Ascending aorta (tissue), 2 donors: ENCODE measurements at places on chromosomes 1 and 21.

DNA sequence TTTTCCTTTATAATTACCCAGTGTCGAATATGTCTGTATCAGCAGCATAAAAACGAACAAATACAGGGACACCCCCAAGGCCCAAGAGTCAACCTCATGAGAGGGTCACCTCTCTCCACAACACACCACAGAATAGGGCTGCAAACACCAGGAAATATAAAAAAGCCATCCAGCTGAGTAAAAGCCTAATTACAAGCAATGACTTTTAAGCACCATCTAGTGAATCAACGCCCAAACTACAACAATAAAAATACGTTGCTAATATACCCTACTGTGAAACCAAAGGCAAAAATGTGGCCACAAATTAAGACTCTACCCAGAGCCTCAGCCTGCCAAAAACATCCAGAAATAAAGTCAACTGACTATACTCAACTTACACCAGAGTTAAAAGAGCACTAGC is 817.9 kb upstream of the NEGR1 start:
- H3K4me1 ChIP-seq = no peaks in the 10 kb centered on the region
- H3K27me3 ChIP-seq = no peaks in the 10 kb centered on the region
- H3K27ac ChIP-seq = no peak overlapping the region
- H3K4me3 ChIP-seq = no peak overlapping the region
- no peaks in the 10 kb centered on the region for H3K36me3 ChIP-seq
- no peak for DNase-seq

DNA sequence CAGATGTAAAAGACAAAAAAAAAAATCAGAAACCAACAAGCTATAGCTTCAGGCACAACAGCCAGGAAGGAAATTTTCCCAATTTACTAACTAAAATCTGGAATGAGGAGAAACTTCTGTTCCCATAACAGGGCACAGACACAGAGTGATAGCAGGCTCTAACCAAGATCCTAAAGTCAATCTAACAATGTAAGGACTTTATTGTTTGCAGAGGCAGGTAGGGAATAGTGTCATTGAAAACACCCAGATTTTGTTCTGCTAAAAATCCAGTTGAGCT is 166.6 kb upstream of the ATP1B1 start:
- H3K27me3 ChIP-seq = no peaks in the 10 kb centered on the region
- no peaks in the 10 kb centered on the region for H3K36me3 ChIP-seq
- no peaks in the 10 kb centered on the region for H3K4me1 ChIP-seq
- DNase-seq = no peak
- H3K4me3 ChIP-seq = no peak overlapping the region

GRCh38 chr1:158104891-158105290 is 75.8 kb upstream of the CD1D start:
- no peaks in the 10 kb centered on the region for H3K4me1 ChIP-seq
- H3K4me3 ChIP-seq = no peak overlapping the region

DNA sequence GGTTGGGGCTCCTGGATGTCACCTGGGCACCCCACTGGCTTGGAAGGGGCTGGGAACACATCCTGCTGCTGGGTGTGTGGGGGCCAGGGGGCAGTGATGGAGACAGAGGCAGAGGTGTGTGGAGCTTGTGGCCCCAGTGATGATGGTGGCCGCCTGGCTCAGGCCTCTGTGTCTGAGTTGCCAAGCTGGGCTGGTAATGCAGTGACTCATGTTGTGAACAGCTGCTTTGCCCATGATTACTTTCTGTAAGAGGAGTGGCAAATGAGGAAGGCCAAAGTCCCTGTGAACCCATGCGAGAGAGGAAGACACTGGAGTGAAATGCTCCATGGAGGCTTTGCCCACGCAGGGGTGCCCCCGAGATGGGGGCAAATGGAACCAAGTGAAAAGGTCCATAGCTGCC is 86.8 kb downstream of the KCNJ6 start:
- H3K4me3 ChIP-seq = no peak overlapping the region
- H3K4me1 ChIP-seq = no peaks in the 10 kb centered on the region
- H3K27me3 ChIP-seq = no peaks in the 10 kb centered on the region
- no peaks in the 10 kb centered on the region for H3K36me3 ChIP-seq
- DNase-seq = no peak

DNA sequence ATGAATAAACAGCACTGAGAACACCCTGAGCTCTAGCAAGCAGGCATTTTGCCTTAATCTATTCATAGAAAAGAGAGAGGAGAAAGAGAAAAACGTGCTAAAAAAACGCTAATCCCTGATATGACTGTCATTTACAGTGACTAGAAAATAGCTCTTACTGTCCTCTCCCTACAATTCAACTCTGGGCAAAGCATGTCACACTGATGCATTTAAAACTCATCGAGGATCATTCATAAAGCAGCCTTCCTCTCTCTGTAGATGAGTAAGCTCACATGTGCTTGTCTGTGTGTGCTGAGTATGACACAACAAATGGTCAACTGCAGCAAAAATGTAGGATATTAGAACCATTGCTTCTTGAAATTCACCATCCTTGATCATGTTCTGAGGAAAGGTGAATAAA is 109.0 kb downstream of the SGIP1 start:
- no peaks in the 10 kb centered on the region for H3K4me1 ChIP-seq
- H3K4me3 ChIP-seq = no peak overlapping the region
- no peaks in the 10 kb centered on the region for H3K27me3 ChIP-seq
- peaks cover 18% of the 10 kb centered on the region for H3K36me3 ChIP-seq
- no peak for DNase-seq
- H3K27ac ChIP-seq = no peak overlapping the region

- H3K27ac ChIP-seq = no peak overlapping the region
- no peaks in the 10 kb centered on the region for H3K4me1 ChIP-seq
- DNase-seq = no peak
- no peaks in the 10 kb centered on the region for H3K27me3 ChIP-seq
- H3K36me3 ChIP-seq = no peaks in the 10 kb centered on the region
Observed at GRCh38 chr1:206066479-206067171, 13.7 kb downstream of the RHEX start.

GRCh38 chr1:203461717-203462116 is 13.9 kb upstream of the PRELP start:
- no peak for DNase-seq
- H3K27ac ChIP-seq = no peak overlapping the region
- no peak overlapping the region for H3K4me3 ChIP-seq
- H3K4me1 ChIP-seq = peaks cover 46% of the 10 kb centered on the region

- H3K36me3 ChIP-seq = no peaks in the 10 kb centered on the region
- peaks cover 35% of the 10 kb centered on the region for H3K4me1 ChIP-seq
- H3K27ac ChIP-seq = no peak overlapping the region
- H3K27me3 ChIP-seq = no peaks in the 10 kb centered on the region
- no peak for DNase-seq
Observed at GRCh38 chr1:200411406-200412257, 1.8 kb upstream of the ZNF281 start.

DNA sequence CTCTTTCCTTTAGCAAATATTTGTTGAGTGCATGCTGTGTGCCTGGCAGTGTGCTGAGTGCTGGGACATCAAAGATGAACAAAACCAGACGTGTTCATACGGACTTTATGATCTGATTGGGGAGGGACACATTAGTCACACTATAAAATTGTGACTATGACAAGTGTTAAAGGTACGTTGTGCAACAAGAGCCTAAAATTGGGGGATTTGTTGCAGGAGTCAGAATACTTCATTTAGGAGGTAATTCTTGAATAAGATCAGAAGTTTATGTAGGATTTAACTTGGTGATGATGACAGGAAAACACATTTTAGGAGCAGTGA is 29.6 kb downstream of the B3GALT2 start:
- no peak for DNase-seq
- H3K4me3 ChIP-seq = no peak overlapping the region
- no peaks in the 10 kb centered on the region for H3K27me3 ChIP-seq
- no peak overlapping the region for H3K27ac ChIP-seq

- H3K4me3 ChIP-seq = no peak overlapping the region
- no peaks in the 10 kb centered on the region for H3K36me3 ChIP-seq
- H3K27ac ChIP-seq = no peak overlapping the region
- DNase-seq = no peak
- no peaks in the 10 kb centered on the region for H3K4me1 ChIP-seq
Observed at GRCh38 chr21:36166705-36167104, 10.1 kb downstream of the DOP1B start.

GRCh38 chr21:46286648-46287002 is 483 bp downstream of the YBEY start:
- peaks cover 18% of the 10 kb centered on the region for H3K4me1 ChIP-seq
- H3K27ac ChIP-seq = peak overlapping the region; percentile 92
- H3K4me3 ChIP-seq = peak overlapping the region; percentile 72
- no peaks in the 10 kb centered on the region for H3K27me3 ChIP-seq

GRCh38 chr1:25033030-25033827 is 103.2 kb upstream of the RUNX3 start:
- no peak overlapping the region for H3K27ac ChIP-seq
- no peaks in the 10 kb centered on the region for H3K36me3 ChIP-seq
- H3K27me3 ChIP-seq = no peaks in the 10 kb centered on the region
- H3K4me1 ChIP-seq = no peaks in the 10 kb centered on the region
- H3K4me3 ChIP-seq = no peak overlapping the region

DNA sequence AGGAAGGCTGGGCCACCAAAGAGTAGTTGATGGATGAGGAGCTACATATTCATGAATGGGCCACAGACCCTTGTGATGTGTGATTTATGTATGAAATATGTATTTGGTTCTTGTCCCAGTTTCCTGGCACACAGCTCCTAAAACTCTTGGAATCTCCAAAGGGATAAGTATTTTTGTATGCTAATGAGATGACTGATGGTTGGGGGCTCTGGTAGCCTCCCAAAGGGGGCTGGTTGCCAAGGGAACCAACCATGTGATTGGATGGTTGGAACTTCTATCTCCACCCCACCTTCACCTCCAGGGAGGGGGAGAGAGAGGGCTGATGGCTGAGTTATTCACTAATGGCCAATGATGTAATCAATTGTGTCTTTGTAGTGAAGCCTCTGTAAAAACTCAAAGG is 77.1 kb downstream of the ZNF281 start:
- no peaks in the 10 kb centered on the region for H3K27me3 ChIP-seq
- no peaks in the 10 kb centered on the region for H3K4me1 ChIP-seq
- no peak overlapping the region for H3K4me3 ChIP-seq
- no peak for DNase-seq
- no peaks in the 10 kb centered on the region for H3K36me3 ChIP-seq

DNA sequence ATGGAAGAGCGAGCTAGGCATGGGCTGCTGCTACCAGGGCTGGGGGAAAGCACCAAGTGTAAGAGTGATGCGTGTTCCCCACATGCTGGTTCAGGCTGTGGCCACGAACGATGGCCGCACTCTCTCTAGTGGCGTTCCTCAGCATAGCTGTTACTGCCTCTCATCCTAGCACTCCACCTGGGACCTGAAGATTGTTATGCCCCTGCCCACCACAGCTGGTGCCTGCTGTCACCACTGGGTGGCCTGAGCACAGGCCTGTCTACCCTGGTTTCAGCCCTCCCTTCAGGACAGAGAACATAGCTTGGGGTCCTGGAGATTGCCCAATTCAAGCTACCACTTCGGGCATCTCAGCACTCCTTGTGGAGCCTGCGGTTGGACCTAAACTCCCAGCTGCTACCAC is 80.1 kb upstream of the PDC start:
- no peaks in the 10 kb centered on the region for H3K36me3 ChIP-seq
- no peaks in the 10 kb centered on the region for H3K27me3 ChIP-seq
- no peak for DNase-seq
- H3K4me1 ChIP-seq = no peaks in the 10 kb centered on the region
- no peak overlapping the region for H3K27ac ChIP-seq

DNA sequence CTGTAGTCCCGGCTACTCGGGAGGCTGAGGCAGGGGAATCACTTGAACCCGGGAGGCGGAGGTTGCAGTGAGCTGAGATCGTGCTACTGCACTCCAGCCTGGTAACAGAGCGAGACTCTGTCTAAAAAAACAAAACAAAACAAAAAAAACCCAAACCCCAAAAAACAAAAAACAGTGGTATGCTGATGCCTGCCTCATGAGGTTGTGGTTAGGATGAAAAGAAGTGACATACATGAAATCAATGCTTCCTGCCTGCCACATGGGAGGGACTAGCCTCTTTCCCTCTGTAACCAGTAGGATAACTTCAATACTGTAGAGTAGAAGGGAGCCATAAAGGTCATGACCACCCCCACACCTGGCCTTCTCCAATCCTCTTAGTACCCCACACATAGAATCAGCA is 55.2 kb downstream of the TENT5C start:
- H3K27me3 ChIP-seq = no peaks in the 10 kb centered on the region
- no peaks in the 10 kb centered on the region for H3K36me3 ChIP-seq
- no peak overlapping the region for H3K27ac ChIP-seq
- no peak overlapping the region for H3K4me3 ChIP-seq
- no peaks in the 10 kb centered on the region for H3K4me1 ChIP-seq
- DNase-seq = no peak

DNA sequence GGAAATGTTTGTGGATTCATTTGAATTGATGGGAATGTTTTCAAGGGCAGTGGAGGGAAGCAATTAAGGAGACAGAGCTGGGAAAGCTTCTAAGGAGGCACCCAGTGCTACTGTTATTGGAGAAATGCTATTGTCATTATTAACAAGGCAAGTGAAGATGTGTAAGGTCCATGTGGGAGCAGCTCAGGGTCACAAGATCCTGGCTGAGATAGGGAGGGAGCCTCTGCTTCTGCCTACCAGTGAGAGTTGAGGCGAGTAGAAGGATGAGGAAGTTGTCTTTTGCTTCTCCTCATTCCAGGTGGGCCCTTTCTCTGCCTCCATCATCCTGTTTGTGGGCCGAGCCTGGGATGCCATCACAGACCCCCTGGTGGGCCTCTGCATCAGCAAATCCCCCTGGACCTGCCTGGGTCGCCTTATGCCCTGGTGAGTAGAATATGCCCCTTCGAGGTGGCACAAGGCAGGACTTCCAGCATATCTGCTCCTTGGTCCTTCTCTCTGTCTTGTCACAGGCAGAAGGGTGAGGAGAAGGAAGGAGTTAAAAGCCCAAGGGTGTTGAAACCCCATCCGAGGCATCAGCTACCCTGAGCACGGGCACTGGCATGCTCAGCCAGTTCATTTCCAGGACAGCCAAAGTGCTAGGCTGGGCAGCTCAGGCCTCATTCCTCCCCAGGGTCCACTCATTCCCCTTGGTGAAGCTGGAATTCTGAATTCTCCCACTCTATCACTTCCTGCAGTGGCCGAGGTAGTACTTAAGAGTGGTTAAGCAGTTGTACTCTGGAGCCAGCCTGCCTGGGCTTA is 3.7 kb downstream of the MFSD2A start:
- DNase-seq = no peak
- no peaks in the 10 kb centered on the region for H3K27me3 ChIP-seq
- H3K4me1 ChIP-seq = peaks cover 12% of the 10 kb centered on the region
- no peak overlapping the region for H3K4me3 ChIP-seq
- no peaks in the 10 kb centered on the region for H3K36me3 ChIP-seq

DNA sequence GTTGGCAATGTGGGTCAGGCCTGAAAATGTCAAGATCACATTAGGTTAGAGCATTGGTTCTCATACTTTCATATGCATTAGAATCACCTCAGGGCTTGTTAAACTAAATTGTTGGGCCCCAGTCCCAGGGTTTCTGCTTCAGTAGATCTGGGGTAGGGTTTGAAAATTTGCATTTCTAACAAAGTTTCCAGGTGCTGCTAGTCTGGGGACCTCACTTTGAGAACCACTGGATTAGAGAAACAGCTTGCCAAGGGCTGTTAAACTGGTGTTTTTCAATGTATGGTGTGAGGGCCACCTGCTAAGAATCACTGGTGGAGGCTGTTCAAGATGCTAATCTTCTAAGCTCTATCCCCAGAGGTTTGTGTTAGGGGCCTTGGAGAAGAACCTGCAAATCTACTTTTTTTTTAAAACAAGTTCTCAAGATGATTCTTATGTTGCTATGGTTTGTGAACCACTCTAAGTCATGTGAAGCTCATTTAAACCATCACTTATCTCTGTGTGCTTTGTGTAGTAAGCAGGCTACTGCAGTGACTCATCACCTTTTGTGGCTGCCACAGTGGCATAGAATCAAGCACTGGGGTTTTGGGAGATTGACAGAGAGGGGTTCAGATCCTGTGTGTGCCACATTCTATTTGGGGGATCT is 152.2 kb downstream of the S1PR1 start:
- no peaks in the 10 kb centered on the region for H3K4me1 ChIP-seq
- DNase-seq = no peak
- H3K4me3 ChIP-seq = no peak overlapping the region

- H3K27me3 ChIP-seq = no peaks in the 10 kb centered on the region
- H3K4me3 ChIP-seq = no peak overlapping the region
- no peak overlapping the region for H3K27ac ChIP-seq
Observed at GRCh38 chr21:37045556-37045955, 27.3 kb downstream of the PIGP start.
